Caco-2 (cell line): ENCODE measurements at places on chromosomes 1 and 21. TPM values are rescaled to one million over a fixed set of nuclear protein-coding genes. Genes with fewer than 3 reads are reported as not detected.

DNA sequence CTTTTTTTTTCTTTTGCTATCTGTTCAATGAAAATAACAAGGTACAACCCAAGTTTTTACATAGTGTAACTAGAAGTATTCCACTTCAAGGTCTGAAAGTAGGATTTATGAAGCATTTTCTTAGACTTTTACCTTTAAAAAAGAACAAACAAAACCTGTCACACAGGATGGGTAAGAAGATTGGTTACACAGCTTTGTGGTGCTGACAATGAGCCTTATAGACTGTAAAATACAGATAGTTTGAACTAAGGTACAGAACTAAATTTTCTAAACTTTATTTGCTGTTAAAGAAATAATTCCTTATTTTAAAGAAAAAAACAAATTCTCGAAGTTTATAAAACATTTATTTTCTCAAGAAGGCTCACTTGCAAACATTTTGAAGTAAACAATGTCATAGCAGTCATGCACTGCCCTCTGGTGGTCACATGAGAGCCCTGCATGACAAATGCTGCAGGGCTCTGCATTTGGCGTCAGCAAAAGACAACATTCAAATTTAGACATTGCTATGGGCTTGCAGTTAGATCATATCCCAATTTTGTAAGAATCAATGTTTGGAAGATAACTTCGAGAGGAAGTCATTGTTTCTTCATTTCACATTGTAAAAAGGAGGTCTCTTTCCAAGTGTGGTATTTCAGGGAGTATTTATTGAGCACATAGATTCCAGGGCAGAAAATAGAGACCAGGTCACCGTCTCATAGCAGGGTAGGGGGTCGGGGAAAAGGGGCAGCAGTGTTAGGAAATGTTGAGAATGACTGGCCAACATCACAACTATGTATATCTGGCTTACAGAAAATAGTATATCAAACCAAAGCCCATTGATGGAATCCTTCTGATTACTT is 115.3 kb upstream of the FMN2 start:
- no peak for DNase-seq

- DNase-seq, result no peak
Measured at GRCh38 chr1:231546693-231547092, 18.2 kb downstream of the TSNAX start.

DNA sequence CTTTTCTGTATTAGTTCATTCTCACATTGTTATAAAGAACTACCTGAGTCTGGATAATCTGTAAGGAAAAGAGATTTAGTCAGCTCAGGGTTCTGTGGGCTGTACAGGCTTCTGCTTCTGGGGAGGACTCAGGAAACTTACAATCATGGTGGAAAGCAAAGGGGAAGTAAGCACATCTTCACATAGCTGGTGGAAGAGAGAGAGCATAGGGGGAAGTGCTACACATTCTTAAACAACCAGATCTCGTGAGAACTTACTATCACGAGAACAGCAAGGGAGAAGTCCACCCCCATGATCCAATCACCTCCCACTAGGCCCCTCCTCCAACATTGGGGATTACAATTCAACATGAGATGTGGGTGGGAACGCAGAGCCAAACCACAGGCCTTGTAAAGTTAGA is 37.9 kb upstream of the AHCTF1 start:
- DNase-seq, result no peak

- DNase-seq, result no peak
Measured at GRCh38 chr1:55699228-55699627, 484.1 kb upstream of the USP24 start.

DNA sequence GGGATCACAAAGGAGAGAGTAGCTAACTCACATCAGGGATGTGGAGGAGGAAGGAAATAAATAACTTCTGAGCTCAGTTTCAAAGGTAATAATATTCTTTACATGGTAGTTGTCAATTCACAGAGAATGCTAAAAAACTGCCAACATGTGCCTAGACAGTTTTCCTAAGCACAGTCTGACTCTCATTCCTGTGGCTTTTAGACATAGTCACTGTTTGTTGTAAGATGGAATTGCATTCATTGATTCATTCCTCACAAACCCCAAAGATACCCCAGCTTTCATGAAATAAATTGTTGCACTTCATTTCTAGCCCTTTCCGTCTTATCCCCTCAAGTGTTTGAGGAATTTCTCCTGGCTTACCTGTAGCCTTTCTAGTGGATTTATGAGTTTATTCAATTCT is 263.9 kb downstream of the NTNG1 start:
- DNase-seq, result no peak

- no peak for DNase-seq
Measured at GRCh38 chr1:169466259-169467230, 19.2 kb downstream of the SLC19A2 start.

DNA sequence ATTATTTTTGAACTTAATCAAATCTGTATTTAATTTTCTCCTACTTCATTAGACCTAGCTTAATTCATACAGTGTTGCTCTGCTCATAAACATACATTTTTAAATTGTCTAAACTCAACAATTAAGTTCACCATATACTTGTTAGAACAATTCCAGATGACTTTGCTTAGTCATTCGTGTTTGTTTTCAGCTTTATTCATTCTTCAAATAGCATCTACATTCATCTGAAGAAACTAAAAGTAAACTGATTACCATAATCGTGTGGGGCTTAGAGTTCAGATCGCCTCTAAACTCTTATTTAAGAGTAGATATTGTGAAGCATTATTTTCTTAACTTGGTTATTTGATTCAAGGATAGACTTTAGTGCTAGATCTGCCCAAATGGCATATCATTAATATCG is 34.4 kb downstream of the KLHL20 start:
- no peak for DNase-seq

GRCh38 chr1:202154766-202155477 is 5.5 kb downstream of the PTPN7 start:
- DNase-seq, result peak; percentile 47

DNA sequence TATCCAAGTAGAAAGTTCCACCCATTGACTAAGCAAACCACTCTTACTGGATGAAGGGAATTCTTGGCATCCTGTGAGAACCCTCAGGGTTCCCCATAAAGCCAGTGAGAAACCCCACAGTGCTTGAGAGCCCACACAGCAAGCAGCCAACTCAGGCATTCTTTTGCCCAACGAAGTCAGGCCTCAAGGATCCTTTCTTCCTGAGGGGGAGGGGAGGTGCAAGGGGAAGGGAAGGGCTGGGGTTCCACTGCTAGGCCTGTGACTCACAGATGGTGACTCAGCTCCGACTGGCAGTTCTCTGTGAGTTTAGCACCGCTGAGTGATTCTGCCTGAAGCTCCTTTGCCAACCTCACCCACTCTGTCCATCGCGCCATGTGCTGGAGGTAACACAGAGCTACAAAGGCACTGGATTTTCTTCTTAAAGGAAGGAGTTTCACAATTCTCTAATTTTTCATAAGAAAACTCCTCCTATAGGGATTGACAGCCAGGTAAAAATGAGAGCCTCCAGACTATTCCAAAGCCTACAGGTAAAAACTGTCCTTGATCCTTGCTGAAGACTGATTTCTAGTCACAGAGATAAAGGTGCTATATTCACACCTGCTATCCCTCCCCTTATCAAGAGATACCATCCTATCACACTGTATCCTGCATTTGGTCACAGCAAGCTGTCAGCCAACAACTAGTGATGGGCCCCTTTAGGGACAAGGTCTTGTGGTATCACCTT is 4.8 kb downstream of the ENO1 start:
- DNase-seq, result peak; percentile 59

- DNase-seq, result no peak
Measured at GRCh38 chr1:228882041-228882770, 146.9 kb downstream of the RHOU start.

- peak; percentile 38 for DNase-seq
Measured at GRCh38 chr21:31498985-31499384, 154.9 kb upstream of the TIAM1 start.

Gene TPM3
- total RNA-seq, result 681 and 698 TPM in 2 replicates

Gene SIK1
- total RNA-seq, result 69.4 and 71.5 TPM in 2 replicates

Gene CFAP74
- not detected in 2 replicates for total RNA-seq

Gene BARHL2
- not detected in 2 replicates for total RNA-seq

Gene MEX3A
- 8.9 and 12.2 TPM in 2 replicates for total RNA-seq

Gene TLCD4
- 14.1 TPM in 2 replicates for total RNA-seq

Gene NPHS2
- total RNA-seq, result not detected in 2 replicates
